ENCODE measurements at places on chromosomes 5 and 9.
A peak's percentile ranks its signal among the peaks of the same experiment; 100 is the strongest.

DNA sequence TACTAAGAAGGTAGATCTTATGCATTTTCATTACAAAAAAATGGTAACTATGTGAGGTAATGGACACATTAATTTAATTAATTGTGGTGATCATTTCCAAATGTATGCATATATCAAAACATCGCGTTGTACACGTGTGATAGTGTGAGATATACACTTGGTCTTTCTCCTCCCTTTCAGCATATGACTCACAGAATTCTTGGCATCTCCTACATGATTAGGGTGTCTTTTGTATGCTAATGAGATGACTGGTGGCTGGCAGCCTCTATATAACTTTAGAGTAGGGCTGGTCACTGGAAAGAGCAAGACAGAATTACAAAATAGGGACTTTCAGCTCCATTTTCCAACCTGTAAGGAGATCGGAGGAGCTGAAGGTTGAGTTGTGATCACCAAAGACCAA, 1167.6 kb downstream of the CDH12 start:
- DNase-seq, result no peak

- no peak for DNase-seq
Observed at GRCh38 chr9:90921969-90922368, 120.3 kb downstream of the SYK start.

DNA sequence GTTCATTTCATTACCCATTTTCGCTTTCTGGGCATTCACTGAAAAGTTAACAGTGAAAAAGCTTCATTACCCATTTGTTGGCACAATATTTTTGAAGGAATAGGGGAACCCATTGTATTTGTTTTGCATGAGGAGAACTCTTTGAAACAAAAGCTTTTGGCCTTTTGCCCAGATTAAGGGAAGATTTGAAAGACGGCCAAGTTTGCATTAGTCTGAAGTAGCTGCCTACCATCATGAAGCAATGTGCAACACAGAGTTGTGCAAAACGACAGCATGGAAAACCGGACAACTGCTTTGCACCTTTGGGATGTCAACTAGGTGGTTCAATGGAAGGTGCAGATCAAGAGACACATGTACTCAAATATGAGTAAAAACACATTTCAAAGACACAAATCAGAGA, 84.9 kb downstream of the TRPM3 start:
- peak; percentile 31 for DNase-seq

DNA sequence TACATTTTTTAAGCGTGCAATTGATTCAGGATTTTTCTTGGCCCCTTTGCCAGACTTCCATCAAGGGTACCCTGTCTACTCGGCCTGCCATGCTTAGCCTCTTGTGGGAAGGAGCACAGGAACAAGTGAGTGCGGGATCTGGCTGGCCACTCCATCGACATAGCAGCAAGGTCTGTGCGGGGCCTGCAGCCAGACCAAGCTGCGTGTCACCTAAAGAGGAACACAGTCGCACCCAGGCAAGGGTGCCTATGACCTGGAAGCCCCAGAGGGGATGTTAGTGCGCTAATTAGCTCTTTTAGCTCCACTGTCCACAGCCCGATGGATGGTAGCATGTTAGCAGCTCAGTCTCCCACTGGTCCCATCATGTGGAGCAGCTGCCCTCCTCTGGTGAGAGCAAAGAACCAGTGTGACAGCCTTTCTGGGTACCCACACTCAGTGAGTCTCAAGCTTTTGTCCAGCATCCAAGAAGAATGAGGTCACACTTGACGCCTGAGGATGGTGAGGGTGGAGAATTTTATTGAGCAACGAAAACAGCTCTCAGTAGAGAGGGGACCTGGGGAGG, 38.7 kb downstream of the FTMT start:
- DNase-seq, result no peak

DNA sequence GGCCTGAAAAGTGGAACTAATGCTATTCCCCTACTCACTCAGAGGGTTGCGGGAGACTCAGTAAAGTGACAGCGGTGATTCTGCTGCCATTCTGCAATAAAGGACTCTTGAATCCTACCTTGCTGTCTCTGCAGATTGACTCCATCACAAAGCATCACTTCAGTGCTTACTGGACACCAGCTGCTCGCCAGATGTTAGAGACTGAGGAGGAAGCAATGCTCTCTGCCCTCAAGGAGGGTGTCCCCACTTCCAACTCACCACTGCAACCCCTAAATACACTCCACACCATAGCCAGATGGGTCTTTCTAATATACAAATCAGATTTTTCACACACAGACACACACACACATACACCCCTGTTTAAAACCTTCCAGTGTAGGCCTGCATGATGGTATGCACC, 21.4 kb downstream of the TTLL11 start:
- no peak for DNase-seq

- no peak for DNase-seq
Observed at GRCh38 chr9:75185585-75186170, 97.4 kb downstream of the OSTF1 start.

- no peak for DNase-seq
Observed at GRCh38 chr9:121252104-121252851, 15.7 kb upstream of the GSN start.

- peak; percentile 38 for DNase-seq
Observed at GRCh38 chr5:103211576-103212561, 46.7 kb upstream of the MACIR start.

DNA sequence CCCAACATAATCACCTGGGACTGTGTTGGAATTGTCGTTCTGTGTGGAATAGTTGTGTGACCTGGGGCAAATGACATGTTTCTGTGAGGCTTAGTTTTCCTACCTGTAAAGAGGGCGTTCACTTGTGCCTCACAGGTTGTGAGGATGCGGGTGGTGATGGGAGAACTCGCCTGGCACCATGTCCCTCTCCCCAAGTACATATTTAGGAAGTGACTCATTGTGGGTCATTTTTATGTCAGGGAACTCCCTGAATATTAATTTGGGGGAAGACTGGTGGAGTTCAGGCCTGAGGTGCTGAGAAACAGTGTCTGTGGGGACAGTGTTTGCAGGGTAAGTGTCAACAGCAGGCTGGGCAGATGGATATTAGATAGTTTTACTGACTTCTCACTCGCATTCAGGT, 144.7 kb downstream of the KDM4C start:
- DNase-seq, result no peak

DNA sequence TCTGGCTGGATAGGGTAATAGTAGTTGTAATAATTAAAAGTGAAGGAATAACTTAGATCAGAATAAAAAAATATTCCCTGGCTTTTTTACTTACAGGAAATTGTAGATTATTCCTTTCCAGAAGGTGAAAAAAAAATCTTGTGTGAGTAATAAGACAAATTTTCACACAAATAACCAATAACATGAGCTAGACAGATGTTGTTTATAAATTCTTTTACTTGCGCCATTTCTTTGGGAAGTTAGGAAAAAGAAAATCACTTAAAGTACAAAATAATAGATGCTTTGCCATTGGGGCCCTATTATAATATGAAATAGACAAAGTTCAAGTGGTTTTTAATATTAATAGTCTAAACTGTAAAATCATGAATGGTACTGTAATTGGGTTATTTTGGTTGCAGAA, 204.1 kb downstream of the ARRDC3 start:
- DNase-seq, result no peak

DNA sequence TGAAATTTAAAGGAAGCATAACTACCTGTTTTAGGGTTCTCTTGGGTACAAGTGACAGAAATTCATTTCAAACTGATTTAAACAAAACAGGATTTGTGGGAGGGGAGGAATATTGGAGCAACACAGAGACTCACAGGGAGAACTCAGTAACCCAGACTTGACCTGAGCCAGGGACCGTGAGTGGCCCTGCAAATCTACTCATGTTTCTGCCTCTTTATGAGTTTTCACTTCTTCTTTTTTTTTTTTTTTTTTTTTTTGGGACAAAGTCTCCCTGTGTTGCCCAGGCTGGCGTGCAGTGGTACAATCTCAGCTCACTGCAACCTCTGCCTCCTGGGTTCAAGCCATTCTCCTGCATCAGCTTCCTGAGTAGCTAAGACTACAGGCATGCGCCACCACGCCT, 405.6 kb upstream of the ZNF608 start:
- DNase-seq, result no peak

DNA sequence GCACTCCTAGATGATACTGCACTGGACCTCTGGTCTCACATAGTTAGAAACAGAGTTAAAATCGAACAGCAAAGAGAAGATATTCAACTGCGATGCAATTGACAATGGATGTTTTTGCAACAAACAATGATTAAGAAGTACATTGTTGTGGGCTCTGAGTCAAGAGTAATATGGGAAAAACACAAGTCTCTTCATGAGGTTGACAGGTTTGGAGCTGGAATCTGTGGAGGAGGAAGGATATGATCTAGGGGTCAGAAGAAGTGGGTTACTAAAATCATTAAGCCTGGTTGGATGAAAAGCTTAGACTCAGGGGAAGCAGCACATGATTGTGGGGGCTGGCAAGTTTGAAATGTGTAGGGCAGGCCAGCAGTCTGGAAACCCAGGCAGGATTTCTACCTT, 53.1 kb downstream of the PDCD1LG2 start:
- DNase-seq, result no peak

DNA sequence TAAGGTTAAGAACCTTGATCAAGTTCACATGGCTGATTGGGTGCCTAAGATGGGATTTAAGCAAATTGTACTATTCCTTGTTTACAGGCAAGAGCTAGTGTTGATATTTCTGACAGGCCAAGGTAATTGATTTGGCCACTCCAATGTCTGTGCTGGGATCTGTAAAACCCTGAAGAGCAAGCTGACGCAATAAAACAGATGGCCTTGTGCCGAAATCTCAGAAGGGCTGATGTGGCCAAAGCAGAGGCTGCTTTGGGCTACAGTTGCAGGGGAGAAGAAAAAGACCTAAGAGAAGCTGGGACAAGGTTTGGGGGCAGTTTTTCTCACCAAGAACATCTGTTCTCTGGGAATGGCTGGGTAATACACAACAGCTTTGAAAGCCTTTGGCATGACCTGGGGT, 463.2 kb upstream of the ZNF608 start:
- peak; percentile 44 for DNase-seq

GRCh38 chr5:78744951-78745534, 96.5 kb upstream of the LHFPL2 start:
- no peak for DNase-seq

DNA sequence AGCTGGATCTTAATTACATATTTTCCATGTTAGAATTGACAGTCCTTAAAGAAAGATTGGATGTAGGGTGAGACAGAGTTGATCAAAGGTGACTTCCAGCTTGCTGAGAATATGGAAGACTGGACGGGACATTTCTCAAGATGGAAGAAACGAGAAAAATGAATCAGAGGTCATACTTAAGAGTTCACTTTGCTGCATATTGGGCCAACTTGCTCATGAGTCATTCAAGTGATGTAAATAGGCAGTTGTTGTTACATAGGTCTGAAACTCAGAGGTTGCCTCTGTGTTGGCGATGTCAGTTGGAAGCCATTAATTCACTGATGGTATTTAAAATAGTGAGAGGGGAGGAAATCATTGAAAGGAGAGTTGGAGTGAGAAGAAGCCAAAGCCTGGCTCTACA, 132.8 kb downstream of the CD180 start:
- peak; percentile 43 for DNase-seq

Data from skeletal muscle cell (primary cell).